ENCODE measurements at places on chromosomes 2 and 18. TPM values are rescaled to one million over a fixed set of nuclear protein-coding genes. Genes with fewer than 3 reads are reported as not detected.
A peak's percentile ranks its signal among the peaks of the same experiment; 100 is the strongest.

GRCh38 chr2:137493261-137493660 lies 471.0 kb upstream of the HNMT start:
- no peak overlapping the region for H3K27ac ChIP-seq
- no peaks in the 10 kb centered on the region for H3K36me3 ChIP-seq
- H3K4me3 ChIP-seq, result no peak overlapping the region
- H3K4me1 ChIP-seq, result no peaks in the 10 kb centered on the region

Gene ZC3H8
- 17.2 TPM for total RNA-seq

- no peak overlapping the region for H3K4me3 ChIP-seq
- no peak overlapping the region for H3K27ac ChIP-seq
- no peak for DNase-seq
- no peaks in the 10 kb centered on the region for H3K27me3 ChIP-seq
- H3K36me3 ChIP-seq, result no peaks in the 10 kb centered on the region
These were observed 920.2 kb upstream of the VRK2 start for GRCh38 chr2:57126410-57126809.

DNA sequence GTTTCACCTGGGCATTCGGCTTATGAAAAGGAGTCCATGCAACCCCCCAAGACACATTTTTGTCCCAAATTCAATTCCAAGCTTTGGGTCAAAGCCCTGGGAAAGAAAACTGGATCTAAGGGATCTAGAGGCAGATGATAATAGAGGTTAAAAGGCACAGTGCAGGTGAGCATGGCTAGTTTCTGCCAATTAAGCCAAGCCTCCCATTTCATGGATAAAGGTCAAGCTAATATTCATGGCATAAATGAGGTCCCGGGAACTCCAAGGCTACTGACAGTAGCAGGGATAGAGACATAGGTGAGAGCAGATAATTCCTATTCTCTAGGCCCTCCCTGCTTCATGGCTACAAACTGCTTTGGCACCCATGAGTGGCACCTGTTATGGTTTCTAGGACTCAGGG lies 83.1 kb downstream of the CAMKMT start:
- H3K4me3 ChIP-seq, result no peak overlapping the region
- no peak for DNase-seq
- no peaks in the 10 kb centered on the region for H3K36me3 ChIP-seq
- H3K27ac ChIP-seq, result no peak overlapping the region
- no peaks in the 10 kb centered on the region for H3K4me1 ChIP-seq
- no peaks in the 10 kb centered on the region for H3K27me3 ChIP-seq

DNA sequence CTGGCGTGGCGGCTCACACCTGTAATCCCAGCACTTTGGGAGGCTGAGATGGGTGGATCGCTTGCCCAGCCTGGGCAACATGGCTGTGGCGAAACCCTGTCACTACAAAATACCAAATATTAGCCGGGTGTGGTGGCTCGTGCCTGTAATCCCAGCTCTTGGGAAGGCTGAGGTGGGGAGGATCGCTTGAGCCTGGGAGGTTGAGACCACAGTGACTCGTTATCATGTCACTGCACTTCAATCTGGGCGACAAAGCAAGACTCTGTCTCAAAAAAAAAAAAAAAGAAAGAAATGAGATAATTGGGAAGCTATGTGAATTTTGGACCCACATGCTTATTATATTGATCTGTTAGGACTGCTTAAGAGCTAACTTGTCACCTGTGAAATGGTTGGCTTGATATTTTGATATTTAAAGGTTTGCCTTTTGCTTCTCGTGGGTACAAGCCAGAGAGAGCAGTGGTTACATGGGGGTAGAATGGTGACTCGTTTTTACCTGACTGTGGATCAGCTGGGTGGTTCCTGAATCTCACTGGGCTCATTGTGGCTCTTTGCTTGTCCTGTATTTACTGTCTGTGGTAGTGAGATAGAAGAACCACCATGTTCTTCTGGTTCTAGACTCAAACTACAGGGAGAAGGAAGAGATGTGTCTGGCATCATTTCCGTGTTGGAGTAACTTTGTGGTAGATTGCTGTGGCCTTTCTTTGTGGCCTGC lies 28.9 kb downstream of the ZNF532 start:
- DNase-seq, result no peak
- H3K4me1 ChIP-seq, result no peaks in the 10 kb centered on the region
- no peaks in the 10 kb centered on the region for H3K36me3 ChIP-seq
- no peak overlapping the region for H3K27ac ChIP-seq

DNA sequence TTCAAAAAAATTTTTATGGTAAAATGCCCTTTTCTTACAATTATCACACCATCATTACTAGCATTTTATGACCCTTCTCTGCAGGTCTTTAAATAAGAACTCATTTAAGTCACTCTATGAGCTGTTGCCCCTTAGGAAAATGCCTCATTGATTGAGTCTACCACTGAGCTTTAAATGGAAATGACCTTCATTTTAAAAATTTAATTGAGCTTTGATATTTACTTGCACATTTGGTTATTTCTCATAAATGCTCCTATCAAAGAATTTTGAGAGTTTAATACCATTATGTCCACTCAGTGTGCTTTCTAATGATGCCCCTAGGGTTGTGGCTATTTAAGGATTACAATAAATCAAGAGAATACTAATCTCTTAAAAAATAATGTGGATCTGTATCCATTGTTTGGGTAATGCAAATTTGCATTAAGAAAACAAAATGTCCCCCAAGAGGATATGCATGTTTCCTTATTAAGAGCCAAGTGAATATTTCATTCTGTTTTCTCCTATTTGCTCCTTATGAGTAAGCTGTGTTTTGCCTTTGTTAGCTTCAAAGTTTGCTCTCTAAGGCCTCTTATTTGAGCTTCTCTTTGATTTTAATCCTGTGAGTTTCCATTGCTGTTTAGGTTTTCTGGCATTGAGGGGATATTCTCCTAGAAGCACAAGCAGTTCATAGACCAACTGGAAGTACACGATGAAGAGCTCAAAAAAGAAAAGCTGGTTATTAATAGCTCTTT lies 69.8 kb downstream of the CERS6 start:
- H3K4me1 ChIP-seq, result peaks cover 31% of the 10 kb centered on the region
- no peaks in the 10 kb centered on the region for H3K27me3 ChIP-seq
- H3K27ac ChIP-seq, result no peak overlapping the region

DNA sequence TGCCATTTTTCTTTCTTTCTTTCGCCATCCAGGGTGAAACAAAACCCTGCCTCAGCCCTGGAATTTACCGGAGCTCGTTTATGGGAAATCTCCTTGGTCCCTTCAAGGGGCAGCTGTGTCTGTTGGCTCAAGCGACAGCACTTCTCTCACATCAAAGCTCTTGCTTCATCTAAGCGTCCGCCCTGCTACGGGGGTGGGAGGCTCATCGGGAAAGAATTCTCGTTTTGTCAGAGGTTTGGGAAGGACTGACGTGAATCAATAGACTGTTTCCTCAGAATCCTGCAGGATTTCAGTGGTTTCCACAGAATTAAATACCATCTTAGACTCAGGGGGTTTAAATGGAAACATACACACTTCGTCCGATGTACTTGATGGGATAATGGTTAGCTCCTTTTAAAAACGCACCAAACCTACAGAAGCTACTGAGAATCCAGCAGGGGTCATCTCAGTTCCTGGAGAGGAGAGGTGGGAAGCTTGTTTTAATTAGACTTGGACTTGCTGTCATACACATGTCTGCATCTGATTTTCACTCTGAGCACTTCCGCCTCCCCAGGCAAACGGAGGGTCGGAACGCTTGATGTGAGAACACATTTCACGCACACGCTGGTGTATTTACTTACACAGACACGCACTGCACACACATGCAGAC lies 91.6 kb downstream of the ASB1 start:
- H3K36me3 ChIP-seq, result no peaks in the 10 kb centered on the region
- 0 out of 2 replicates have a peak, but pooled peaks cover 2% of the 10 kb centered on the region for H3K4me1 ChIP-seq
- peaks cover 10% of the 10 kb centered on the region for H3K27me3 ChIP-seq
- H3K27ac ChIP-seq, result no peak overlapping the region
- H3K4me3 ChIP-seq, result no peak overlapping the region

GRCh38 chr18:30359521-30359920 lies 683.0 kb downstream of the DSC3 start:
- no peaks in the 10 kb centered on the region for H3K36me3 ChIP-seq
- H3K27me3 ChIP-seq, result no peaks in the 10 kb centered on the region
- H3K27ac ChIP-seq, result peak overlapping the region; percentile 55
- no peak for DNase-seq
- H3K4me3 ChIP-seq, result no peak overlapping the region

Gene ANO7
- total RNA-seq, result 4.1 TPM

Gene ALLC
- total RNA-seq, result not detected

Gene SRD5A2
- not detected for total RNA-seq

- no peak for DNase-seq
- H3K4me3 ChIP-seq, result no peak overlapping the region
- H3K4me1 ChIP-seq, result no peaks in the 10 kb centered on the region
- no peaks in the 10 kb centered on the region for H3K27me3 ChIP-seq
- H3K27ac ChIP-seq, result no peak overlapping the region
- H3K36me3 ChIP-seq, result no peaks in the 10 kb centered on the region
These were observed 130.7 kb upstream of the B3GNT2 start for GRCh38 chr2:62065243-62065642.

GRCh38 chr2:2263196-2263829 lies 67.8 kb downstream of the MYT1L start:
- no peak for DNase-seq
- H3K4me3 ChIP-seq, result no peak overlapping the region
- H3K4me1 ChIP-seq, result no peaks in the 10 kb centered on the region
- no peaks in the 10 kb centered on the region for H3K36me3 ChIP-seq
- H3K27me3 ChIP-seq, result no peaks in the 10 kb centered on the region

GRCh38 chr2:100376836-100377235 lies 40.6 kb downstream of the CHST10 start:
- no peak overlapping the region for H3K27ac ChIP-seq
- no peaks in the 10 kb centered on the region for H3K4me1 ChIP-seq
- H3K27me3 ChIP-seq, result no peaks in the 10 kb centered on the region
- DNase-seq, result no peak
- no peaks in the 10 kb centered on the region for H3K36me3 ChIP-seq
- no peak overlapping the region for H3K4me3 ChIP-seq

Gene PSTPIP2
- 25.6 TPM for total RNA-seq

DNA sequence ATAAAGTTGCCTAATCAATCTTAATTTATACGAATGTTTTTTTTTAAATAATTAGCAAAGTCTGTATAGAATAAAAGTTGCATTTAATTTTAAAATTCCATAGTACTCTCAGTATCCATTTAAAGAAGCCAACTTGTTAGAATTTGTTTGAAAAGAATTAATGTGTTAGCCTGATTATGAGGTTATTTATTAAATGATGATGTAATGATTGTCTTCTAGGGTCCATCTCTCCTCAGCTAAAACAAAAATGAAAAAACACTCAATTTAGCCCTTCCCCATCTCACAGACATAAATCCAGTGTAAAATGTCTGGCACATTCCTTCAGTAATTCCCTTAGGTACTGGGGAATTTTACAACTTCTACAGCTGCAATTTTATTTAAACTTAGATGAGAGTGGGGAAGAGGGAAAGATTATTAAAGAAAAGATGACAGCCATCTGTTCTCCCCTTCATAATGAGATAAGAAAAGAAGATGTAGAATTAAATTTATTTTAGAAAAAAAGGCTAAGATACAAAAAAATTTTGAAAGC lies 68.6 kb downstream of the BARD1 start:
- no peak overlapping the region for H3K27ac ChIP-seq
- DNase-seq, result no peak
- no peaks in the 10 kb centered on the region for H3K4me1 ChIP-seq

GRCh38 chr2:47872941-47873340 lies 33.4 kb downstream of the FBXO11 start:
- H3K4me1 ChIP-seq, result peaks cover 1% of the 10 kb centered on the region
- no peak for DNase-seq
- H3K4me3 ChIP-seq, result no peak overlapping the region
- peaks cover 27% of the 10 kb centered on the region for H3K36me3 ChIP-seq
- no peaks in the 10 kb centered on the region for H3K27me3 ChIP-seq

GRCh38 chr2:151465771-151466170 lies 56.1 kb downstream of the RIF1 start:
- H3K4me3 ChIP-seq, result no peak overlapping the region
- H3K27me3 ChIP-seq, result no peaks in the 10 kb centered on the region
- no peaks in the 10 kb centered on the region for H3K4me1 ChIP-seq
- no peak for DNase-seq

Gene PSME4
- total RNA-seq, result 74.0 TPM

GRCh38 chr2:149487189-149487588 lies 100.4 kb downstream of the MMADHC start:
- H3K36me3 ChIP-seq, result no peaks in the 10 kb centered on the region
- H3K27me3 ChIP-seq, result no peaks in the 10 kb centered on the region
- no peak for DNase-seq
- H3K4me1 ChIP-seq, result no peaks in the 10 kb centered on the region
- no peak overlapping the region for H3K27ac ChIP-seq
- H3K4me3 ChIP-seq, result no peak overlapping the region

Gene MCM6
- total RNA-seq, result 105 TPM

Gene MARCO
- total RNA-seq, result 0.31 TPM

GRCh38 chr2:10911291-10912075 lies at the start of gene KCNF1:
KCNF1 (plus strand) TSS chr2:10911934; CDS start chr2:10912427, 493 bp downstream.
- H3K27me3 ChIP-seq, result peaks cover 37% of the 10 kb centered on the region
- no peak within 1 kb of the TSS for H3K4me3 ChIP-seq
- no peak within 1 kb of the TSS for H3K27ac ChIP-seq

Gene BOLL
- total RNA-seq, result 0.11 TPM

DNA sequence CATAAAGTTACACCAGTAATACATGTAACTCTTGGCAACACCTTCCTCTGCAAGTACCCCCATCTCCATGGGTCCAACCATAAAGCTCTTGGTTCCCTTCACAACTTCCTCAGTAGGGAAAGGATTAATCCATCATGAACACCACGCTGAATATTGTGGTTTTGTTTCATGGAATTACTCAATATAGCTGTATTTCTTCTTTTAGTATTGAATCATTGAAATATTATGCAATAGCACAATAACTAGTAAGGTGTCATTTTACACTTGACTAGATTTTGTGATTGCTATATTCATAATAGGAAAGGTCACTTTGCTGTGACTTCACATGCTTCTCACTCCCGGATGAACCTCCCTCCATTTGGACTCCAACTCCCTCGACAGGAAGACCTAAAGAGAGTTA lies 29.7 kb upstream of the PID1 start:
- H3K27me3 ChIP-seq, result no peaks in the 10 kb centered on the region
- no peak overlapping the region for H3K4me3 ChIP-seq
- no peaks in the 10 kb centered on the region for H3K36me3 ChIP-seq
- H3K27ac ChIP-seq, result no peak overlapping the region
